MV-4-11 (cell line): ENCODE measurements at places on chromosomes 13 and 19.

DNA sequence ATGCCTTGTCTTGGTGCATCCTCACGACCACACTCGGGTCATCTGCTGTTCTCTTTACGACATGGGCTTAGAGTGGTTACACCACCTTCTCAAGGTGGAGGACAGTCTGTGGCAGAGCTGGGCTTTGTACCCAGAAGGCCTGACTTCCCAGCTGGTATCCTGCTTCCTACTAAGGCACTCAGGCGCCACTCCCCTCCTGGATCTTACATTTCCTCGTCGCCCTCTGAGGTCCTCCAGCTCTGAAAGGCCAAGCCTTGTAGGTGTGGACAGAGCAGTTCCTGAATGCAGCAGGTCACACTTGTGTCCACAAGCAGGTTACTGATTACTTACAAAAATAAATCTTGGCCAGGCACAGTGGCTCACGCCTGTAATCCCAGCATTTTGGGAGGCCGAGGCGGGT, 11.9 kb downstream of the SYCE2 start:
- no peak for DNase-seq

- DNase-seq = peak; percentile 93
These were observed 1551.1 kb downstream of the EFNB2 start for GRCh38 chr13:104984296-104984818.

- no peak for DNase-seq
These were observed 281.4 kb downstream of the ABCC4 start for GRCh38 chr13:95019886-95020285.

- DNase-seq = no peak
These were observed 227.5 kb downstream of the DCT start for GRCh38 chr13:94251831-94252608.

- no peak for DNase-seq
These were observed 400.2 kb downstream of the KCNRG start for GRCh38 chr13:50415428-50415827.
